Gastrocnemius medialis (tissue), 4 donors: ENCODE measurements at places on chromosomes 11 and 22.

- DNase-seq, result no peak
These were observed 4.7 kb downstream of the TANGO2 start for GRCh38 chr22:20025401-20026203.

GRCh38 chr22:23553924-23554870 lies 25.9 kb downstream of the IGLL1 start:
- DNase-seq, result no peak

GRCh38 chr22:43814264-43814663 lies 2.2 kb upstream of the EFCAB6 start:
- no peak for DNase-seq

- DNase-seq, result no peak
These were observed 60.3 kb upstream of the ANO3 start for GRCh38 chr11:26271666-26272065.

DNA sequence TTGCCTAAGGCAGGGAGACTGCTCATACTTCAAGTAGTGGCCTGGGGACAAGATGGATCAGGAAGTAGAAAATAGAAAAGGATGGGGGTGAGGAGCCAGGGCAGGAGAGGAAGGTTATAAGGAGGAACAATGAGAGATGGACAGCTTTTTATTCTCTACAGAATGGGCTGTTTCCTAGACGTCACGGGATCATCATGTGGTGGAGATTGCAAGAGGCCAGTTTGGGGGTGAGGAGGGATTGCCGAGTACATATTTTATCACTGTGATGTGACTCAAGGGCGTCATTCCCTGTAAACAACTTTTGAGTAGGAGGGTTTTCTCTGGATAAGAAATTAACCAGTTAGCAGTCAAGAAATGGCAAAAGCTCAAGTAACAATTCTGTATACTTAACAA lies 406.3 kb downstream of the ETS1 start:
- DNase-seq, result no peak

DNA sequence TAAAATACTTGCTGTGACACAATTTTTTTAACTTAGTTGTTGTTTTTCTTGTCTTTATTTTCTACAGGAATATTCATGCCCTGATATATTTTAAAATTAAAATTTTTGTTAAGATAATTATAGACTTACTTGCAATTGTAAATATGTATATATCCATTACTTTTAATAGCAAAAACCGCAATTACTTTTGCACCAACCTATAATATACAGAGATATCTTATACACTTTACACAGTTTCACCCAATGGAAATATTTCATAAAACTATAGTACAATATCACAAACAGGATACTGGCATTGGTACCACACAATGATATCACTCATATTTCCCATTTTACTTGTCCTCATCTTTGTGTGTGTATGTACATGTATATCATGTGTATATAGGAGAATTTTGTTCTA lies 188.8 kb downstream of the DLG2 start:
- DNase-seq, result no peak

GRCh38 chr11:128093689-128094088 lies 493.7 kb downstream of the ETS1 start:
- no peak for DNase-seq

DNA sequence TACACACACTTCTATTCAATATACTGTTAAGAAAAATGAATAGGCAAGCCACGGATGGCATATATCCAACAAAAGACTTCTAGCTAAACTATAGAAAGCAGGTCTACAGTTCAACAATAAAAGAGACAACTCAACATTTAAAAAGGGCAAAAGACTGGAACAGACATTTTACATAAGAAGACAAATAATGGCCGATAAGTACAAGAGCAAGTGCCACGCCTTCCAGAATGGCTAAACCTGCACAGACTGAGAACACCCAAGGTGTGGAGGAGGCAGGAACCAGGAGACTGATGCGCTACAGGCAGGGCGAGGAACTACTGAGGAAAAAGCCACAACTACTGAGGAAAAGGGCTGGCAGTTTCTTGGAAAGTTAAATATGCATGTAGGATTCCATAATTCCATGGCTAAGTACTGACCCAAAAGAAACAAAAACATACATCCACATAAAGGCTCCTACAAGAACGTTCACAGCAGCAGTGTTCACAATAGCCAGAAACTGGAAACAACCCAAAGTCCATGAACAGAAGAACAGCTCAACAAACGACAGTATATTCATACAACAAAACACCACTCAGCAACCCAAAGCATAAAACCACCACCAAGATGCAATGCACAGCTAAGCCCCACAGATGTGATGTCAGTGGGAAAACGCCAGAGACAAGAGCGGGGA lies 9.6 kb upstream of the MOB2 start:
- no peak for DNase-seq

DNA sequence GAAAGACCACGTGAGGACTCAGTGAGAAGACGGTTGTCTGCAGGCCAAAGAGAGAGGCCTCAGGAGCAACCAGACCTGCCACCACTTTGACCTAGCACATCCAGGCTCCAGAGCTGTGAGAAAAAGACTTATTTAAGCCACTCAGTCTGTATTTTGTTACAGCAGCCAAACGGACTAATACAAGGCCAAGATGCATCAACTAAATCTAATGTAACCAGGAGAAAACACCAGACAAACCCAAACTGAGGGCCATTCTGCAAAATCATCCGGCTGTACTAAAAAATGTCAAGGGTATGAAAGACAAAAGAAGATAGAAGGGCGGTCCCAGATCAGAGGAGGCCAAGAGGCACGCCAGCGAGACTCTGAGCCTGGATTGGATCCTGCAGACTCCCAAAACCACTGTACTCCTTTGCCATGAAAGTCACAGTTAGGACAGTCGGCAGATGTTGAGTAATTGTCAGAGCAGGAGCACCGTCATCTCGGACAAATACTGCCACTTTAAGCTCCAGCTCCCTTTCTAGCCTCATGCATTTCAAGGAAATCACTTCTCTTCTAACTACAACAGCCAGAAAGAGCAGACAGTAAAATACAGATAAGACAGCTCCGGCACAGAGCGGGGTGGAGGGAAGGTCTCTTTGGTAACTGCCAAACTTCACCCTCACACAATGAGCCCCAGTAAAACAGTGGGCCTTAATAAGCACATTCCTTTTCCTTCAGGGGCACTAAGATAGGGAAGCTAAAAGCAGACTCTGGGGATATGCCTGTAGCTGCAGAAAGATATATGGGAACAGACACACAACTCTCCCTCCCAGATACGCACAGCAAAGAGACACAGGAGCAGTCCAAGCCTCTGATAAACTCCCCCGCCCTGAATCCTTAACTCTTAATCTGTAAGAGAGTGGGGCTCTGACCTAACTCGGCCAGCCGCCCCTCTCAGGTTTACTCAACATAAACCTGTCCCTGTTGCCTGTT lies 3.5 kb upstream of the ZP1 start:
- DNase-seq, result no peak

- DNase-seq, result no peak
These were observed 172.4 kb downstream of the CASP12 start for GRCh38 chr11:104725796-104726408.

DNA sequence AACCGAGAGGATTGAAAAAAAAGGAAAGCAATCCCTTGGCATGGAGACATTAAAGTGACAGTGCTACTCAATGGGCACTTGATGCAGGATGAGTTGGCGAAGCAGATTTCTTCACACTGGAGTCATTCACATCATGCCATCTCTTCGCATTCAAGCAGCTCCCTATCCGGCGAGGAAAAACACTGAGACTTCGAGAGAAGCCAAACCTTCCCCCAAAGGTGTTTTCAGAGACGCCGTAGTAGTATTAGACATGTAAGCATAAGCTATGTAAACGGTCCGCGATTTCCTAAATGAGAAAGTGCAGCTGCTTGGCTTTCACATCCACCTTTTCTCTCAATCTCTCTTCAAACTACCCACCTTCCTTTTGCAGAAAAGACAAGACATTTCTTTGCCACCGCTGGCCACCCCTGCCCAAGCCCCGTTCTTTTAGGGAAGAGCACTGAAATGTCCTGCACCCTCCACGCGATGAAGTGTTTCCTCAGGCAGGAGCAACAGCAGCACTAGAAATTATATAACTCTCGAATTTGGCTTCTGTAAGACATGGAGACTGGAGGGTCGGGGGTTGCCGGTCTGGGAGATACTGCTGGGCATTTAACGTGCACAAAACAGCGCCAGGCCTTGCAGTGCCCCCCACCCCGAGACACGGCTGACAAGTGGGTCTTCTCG lies at the start of gene DLG2:
TSS of gene DLG2 (minus strand) at position 13 of the 666 bp plus-strand sequence.
- peak; percentile 50 for DNase-seq

DNA sequence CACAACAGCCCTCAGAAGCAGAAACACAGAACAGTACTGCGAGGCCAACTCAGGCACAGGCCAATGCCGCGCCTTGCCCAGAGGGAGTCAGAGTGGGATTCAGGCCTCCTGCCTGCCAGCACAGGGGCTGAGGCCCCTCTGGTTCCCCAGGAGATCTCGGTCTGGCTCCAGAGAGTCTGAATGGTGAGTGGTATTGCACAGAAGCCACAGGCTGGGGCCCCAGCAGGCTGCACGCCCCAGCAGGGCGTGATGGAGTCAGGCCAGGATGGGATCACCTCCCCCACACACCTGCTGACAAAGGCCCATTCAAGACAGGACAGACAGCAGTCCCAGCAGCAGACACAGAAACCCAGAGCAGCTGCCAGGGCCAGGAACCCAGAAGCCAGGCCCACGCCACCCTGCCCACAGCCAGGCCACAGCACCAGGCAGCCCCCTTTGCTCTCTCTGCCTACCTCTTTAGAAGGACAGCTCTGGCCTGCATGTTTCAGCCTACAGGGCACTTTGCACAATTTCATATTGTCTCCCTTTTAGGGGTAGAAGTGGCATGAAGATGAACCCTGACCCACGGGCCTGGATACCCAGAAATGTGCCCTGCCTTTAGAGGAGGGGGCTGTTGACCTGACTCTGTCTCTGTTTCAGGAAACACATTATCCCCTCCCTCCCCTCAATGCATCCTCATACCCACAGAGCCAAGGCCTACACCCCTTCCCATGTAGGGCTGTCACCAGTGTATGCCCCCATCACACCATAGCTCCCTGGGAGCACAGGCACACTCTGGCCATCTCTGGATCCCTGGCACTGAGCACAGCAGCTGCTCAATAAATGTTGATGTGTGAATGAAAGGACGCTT lies 6.1 kb downstream of the FXYD6 start:
- DNase-seq, result no peak

DNA sequence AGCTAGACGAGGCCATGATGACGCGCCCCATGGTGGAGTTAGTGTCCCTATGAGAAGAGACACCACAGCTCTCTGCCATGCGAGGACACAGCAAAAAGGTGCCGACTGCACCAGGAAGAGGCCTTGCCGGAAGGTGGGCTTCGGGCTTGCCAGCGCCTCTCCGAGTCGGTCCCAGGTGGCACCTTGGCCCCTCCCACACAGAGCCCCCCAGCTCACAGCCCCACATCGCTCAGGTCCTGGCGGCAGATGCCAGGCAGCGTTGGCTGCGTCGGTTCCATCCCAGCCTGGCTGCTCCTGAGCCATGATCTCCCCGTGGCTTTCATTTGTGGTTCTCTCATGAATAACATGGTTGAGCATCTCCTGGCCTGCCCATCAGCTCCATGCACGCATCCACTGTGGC lies 24.0 kb downstream of the CHID1 start:
- no peak for DNase-seq

GRCh38 chr11:125505492-125506080 lies 9.5 kb upstream of the FEZ1 start:
- no peak for DNase-seq

- no peak for DNase-seq
These were observed 6.3 kb upstream of the IZUMO1R start for GRCh38 chr11:94297985-94298576.

GRCh38 chr11:34907934-34908593 lies 8.1 kb downstream of the APIP start:
- DNase-seq, result no peak

DNA sequence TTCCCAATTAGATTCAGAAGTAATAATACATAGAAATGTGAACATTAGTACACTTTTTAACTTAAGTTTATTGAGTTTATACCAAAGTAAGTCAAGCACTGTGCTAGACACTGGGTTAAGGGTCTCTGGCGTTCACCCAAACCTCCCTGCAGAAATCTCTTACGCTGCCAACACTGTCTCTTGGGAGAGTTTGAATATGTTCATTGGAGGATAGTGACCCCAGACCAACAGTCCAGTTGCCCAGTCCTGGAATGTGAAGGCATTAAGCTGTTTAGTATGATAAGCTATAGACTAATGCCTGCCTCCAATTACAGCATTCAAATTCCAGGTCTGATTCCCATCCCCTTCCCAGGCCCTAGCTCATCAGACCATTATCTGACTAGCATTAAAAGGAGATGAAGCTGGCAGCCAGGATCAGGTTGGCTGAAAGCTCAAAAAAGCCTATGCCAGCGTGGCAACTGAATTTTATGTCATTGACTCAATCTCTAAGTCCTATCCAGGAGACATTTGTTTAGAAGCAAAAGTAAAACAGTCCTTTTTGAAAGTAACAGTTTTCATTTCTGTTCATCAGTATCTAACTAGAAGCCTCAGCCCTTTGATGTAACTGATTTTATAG lies 77.8 kb downstream of the SFI1 start:
- DNase-seq, result no peak

GRCh38 chr11:110479108-110480101 lies 49.7 kb downstream of the FDX1 start:
- DNase-seq, result peak; percentile 42

DNA sequence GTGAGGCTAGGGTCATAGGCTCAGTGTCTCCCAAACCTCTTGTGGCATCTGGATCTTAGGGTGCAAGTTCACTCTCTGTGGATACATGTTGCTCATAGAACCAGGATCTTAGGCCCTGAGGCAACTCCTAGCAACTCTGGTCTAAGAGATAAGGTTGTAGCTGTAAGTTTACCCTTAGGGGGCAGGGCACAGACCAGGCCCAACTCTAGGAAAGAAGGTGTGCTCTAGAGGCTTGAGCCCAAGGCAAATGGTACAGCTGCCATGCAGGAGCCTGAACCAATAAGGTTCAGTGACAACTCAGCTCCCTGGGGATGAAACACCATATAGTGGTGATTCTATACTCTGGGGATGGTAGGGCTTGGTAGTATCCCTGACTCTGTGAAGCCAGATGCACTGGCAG lies 17.8 kb downstream of the CALCB start:
- DNase-seq, result no peak

DNA sequence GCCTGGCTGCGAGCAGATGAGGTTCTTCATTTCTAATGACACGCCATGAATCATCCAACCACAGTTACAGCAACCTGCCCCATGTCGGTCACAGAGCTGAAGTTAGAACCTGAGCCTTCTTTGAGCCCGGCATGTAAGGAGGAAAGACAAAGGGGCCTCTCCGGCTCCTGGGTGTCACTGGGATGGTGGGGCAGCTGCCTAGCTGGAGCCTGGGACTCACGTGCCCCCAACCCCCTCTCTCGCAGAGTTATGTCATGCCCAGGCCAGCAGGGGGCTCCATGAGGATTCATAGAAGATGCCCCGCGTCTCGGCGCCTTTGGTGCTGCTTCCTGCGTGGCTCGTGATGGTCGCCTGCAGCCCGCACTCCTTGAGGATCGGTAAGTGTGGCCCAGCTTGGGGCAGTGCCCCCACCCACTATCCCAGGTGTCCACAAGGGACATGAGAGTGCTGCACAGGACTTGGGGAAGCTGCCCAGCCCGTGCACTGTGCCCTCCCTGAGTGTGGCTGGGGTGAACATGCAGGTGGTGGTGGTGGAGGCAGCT lies 148.5 kb downstream of the GRIK4 start:
- no peak for DNase-seq

GRCh38 chr11:14614091-14614622 lies 29.4 kb upstream of the PDE3B start:
- no peak for DNase-seq

GRCh38 chr11:23797624-23798419 lies 699.0 kb upstream of the LUZP2 start:
- no peak for DNase-seq
